Hepatic stellate cell (primary cell): ENCODE measurements at places on chromosomes 13 and 19.

DNA sequence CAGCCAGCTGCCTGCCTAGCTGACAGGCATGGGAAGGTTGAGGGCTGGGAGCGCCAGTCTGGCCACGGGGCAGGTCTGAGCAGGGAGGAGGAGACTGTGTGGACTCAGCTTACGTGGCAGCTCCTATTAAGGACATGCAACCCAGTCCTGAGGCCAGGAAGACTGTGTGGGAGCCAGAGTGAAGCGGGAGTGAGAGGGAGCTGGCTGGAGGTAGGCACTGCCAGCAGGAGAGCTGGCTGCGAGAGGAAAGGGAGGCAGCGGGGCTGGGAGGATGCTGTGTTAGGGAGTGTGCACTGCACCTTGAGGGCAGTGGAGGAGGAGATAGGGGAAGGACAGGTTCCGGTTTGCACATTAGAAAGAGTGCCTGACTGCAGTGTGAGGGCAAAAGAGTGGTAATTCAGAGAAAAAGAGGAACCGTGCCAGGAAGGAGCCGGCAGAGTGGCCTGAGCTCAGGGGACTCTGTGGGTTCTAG is 99.2 kb downstream of the SLC7A1 start:
- no peak for DNase-seq

GRCh38 chr19:5119297-5119998 is 150.5 kb downstream of the KDM4B start:
- DNase-seq = no peak

GRCh38 chr13:76994281-76994680 is 2.4 kb downstream of the CLN5 start:
- DNase-seq = no peak

DNA sequence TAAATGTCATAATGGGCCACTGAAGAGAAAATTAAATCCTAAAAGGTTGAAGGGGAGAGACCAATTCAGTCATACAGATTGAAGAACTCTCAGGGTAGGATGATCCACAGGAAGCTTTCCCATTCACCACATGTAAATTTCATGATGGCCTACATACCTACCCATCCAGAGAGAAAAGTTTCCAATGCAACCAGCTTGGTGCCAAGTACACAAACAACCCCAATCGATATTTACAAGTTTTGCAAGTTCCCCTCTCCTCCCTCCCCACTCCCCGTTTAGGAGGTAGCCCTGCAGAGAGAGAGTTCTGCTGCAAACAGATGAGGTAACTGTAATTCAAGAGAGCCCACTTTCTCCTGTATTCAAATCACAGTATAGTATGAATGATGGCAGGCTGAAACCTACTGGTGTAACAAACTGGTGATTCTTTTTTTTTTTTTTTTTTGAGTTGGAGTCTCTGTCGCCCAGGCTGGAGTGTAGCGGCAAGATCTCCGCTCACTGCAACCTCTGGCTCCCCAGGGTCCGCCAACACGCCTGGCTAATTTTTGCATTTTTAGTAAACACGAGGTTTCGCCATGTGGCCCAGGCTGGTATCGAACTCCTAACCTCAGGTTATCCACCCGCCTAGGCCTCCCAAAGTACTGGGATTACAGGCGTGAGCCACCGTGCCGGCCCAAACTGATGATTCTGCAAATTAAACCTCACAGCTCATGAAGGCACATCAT is 14.4 kb downstream of the FOXO1 start:
- DNase-seq = no peak

DNA sequence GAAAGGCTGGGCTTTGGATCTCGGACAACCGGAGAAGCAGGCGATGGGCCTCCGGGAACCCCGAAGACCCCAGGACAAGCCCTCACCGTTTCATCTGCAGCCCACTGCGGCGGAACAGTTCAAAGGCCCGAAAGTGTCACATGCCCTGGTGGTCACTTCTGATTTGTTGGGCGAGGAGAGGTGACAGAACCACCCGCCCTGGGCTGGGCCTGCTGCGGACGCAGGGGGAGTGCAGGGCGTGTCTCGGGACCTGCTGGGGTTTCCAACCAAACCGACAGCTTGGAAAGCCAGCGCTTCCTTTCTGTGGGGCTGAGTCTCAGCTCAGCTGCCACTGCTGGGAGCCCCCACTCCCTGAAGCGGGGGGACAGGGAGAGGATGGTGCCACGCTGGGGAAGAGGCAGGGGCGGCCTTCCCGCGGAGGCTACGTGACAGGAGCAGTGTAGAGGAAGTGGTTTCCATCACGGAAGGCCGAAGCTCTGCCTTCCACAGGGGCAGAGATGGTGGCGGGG is 22.8 kb upstream of the ZBTB7A start:
- no peak for DNase-seq

DNA sequence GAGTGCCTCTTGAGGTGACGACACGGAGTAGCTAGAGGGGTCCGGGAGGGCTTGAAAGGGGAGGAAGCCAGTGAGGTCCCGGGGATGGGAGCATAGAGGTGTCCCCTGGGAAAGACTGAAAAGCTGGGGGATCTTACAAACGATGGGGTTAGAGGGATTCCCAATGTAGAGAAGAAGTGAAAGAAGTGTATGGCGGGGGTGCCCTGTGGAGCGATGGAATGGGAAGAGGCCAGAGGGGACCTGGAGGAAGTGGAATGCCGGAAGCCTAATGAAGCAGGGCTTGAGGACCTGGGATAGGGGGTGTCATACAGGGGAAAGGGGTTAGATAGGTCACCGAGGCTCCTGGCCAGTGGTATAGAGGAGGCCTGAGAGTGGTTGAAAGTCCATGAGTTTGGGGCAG is 580 bp downstream of the AP2A1 start:
- DNase-seq = peak; percentile 35

- peak; percentile 60 for DNase-seq
Observed at GRCh38 chr19:50817941-50818858, 5.4 kb downstream of the KLK1 start.

DNA sequence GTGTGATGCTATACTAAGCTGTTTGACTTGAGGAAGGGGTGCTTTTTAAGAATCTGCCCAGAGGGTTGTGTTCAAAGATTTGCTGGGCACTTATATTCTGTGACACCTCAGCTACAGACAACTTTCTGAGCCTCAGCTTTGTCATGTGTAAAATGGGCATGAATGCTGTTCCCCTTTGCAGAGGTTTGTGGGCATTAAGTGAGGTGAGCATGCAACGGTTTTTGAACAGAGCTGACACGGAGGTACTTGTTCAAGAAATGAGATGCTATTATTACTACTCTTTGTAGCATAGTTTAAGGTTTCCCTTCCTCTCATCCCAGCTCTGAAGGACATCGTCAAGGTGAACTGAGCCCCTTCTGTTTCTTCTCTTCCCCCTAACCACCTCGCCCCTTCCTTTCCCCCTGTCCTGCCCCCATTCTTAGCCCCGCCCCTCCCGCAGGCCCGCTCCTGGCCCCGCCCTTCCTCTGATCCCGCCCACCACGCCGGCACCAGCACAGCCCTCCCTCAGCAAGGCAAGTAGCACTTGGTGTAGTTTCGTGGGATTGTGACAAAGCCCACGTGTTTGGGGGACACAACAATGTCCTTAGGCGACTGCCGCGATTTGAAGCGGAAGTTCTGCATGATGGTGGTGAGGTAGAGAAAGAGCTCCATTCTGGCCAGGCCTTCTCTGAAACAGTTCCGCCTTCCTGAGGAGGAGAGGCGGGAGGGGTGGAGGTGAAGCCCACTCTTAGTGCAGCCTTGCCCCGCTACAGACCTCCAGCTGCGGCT is 26.1 kb upstream of the CYP2A7 start:
- no peak for DNase-seq

DNA sequence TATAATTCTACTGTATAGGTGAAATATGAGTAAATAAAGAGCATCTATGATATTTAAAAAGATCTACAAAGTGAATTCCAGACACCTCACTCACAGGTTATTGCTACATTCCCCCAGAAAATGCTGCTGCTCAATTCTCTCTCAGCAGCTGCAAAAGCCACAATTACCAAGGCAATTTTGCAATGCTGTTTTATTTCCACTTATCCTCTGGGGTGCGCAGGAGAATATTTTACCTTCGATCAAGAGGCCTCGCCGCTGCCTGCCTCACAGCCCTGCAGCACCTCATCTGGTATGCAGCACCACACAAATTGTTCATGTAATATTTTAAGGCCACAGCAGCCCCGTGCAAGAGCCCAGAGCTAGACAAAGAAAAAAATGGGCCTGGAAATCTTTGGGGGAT is 333.2 kb downstream of the DNAJC15 start:
- no peak for DNase-seq

- no peak for DNase-seq
Observed at GRCh38 chr13:113121928-113122471, 599 bp upstream of the F10 start.

DNA sequence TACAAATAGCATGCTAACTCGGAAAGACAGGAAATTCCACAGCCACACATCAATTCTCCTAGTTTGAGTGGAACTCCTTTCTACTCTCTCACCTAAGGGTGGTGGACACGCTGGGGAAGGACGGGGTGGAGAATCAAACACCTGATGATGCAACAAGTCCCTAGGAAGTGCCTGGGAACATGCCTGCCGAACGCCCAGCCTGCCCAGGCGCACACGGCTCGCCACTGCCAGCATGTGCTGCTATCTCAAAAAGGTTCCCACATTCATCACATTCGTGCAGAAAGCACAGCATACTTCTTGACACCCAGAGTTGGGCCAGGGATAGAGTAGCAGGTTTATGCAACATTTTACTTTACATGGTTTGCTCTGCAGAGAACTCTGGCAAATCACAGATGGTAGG is 164.6 kb downstream of the ABCC4 start:
- DNase-seq = no peak

DNA sequence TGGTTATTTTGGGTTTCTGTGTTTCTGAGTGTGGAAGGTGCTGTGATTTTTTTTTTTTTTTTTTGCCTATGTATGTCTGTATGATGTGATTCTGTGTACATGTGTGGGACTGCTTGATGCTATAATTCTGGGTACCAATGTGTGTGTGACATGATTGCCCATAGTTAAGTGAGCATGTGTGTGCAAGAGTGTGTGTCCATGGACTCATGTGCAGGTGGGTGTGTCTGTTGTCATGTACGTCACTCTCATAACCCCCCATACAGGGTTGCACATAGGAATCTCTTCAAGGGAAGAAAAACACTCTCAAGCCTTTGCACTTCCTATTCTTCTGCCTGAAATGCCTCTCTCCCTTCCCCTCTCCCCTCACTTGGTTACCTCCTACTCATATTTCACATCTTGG is 2.5 kb upstream of the PPP5C start:
- no peak for DNase-seq

GRCh38 chr13:87080100-87080779 is 590.9 kb upstream of the SLITRK5 start:
- DNase-seq = no peak

DNA sequence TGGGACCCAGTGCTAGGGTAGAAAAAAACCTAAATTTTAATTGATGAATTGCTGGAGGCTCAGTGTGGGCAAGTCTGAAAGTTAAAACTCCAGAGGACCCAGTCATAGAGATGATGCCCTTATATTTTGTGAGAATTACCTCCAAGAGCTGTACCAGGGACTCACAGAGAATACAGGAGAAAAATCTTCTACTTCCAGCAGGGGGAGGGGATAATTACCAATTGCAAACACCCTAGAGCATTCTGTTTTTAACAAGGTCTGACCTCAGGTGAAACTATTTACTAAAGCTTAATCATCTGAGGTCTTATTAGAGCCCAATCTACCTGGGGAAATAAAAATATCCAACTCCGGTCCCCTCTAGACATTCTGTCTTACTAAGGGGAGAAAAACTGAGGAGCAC is 994.7 kb upstream of the MIR17HG start:
- no peak for DNase-seq
